Hematopoietic multipotent progenitor cell treated with erythropoietin and hydrocortisone succinate and interleukin-3 and kit ligand, for 6 days (in vitro differentiated cells): ENCODE measurements at places on chromosomes 7 and 10.

DNA sequence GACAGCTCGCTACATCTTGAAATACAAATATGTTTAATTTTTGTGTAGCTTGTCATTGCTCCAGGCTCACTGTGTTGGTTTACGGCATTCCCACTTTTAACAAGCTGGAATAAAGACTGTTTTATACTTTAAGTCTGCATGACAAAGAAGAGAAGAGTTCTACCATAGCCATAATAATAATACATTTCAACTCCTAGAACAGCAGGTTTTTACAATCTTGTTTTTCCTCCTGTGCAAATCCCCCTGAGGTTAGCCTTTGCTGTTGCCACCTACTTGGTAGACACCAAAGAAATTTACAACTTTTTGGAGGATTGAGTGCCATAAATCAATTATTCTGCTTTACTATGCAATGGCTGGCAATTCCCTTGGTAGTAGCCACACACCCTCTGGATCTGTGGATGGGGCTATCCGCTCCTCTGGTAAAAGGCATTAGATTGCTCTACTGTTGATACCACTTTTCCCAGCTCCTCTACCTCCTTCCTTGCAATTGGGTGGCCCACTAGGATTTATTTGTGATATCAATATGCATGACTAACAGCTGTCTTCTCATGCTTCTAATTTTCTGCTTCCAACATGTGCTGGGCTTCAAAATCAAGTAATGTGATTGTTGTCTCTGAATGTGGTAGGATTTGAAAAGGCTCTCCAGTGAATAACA is 60.2 kb downstream of the SFMBT2 start:
- no peak for DNase-seq

DNA sequence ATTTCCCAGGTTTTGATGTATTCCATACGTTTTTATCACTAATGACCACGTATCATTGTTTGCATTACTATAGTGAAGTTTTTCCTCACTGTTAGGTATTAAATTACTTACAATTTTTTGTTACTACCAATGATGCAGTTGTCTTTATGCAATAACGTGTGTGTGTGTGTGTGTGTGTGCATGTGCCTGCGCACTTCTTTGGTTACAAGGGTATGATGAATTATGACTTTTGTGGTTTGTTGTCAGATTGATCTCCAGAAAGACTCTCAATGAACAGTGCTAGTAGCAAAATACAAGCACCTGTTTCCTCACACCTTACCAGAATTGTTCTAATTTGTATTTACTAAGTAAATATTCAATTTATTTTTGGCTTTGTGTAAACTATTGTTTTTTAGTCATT is 51.5 kb downstream of the MCMBP start:
- peak; percentile 30 for DNase-seq

- peak; percentile 56 for DNase-seq
Measured at GRCh38 chr10:35378541-35379210, 42.4 kb downstream of the CCNY start.

DNA sequence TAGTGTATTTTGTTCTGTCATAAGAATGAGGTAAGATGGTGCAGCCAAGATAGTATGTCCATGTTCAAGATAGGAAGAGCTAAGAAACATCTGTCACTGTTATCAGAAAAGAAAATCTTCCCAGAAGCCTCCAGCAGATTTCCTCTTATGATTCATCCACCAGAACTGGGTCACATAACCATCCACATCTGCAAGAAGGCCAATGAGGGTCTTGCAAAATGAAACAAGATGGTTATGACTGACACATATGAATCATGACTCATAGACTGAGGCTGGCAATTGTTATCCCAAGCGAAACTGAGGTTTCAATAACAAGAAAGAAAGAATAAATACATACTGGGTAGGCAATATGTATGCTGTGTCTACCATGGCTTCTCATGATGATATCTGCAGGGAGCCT is 30.3 kb downstream of the CCNJ start:
- DNase-seq: no peak

DNA sequence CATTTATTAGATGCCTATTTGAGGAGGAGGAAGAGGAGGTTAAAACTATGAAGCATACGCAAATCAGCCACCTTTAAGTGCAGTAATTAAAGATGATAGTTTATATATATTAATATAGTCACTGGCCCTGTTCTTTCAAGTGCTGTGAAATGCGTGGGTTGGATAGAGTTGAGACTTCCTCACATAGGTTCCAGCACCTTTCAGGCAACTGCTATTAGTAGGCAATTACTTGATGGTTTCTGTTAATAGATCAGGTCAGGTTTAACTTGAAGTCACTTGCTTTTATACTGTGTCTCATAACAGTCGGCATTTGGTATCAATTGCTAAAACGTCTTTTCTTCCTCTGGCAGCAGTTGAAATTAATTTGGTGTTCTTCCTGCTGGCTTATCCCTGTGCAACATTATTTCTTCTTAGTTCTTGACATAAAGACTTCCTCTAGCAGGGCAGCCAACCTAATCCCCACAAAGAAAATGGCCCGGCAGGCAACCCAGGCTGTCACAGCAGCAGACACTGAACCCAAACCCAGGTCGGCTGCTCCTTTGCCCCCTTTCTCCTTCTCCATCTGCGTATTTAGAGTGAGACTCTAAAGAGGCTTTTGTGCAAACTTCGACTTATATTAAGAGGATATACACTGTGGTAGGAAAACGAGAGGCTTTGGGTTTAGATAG is 35.3 kb upstream of the BET1 start:
- no peak for DNase-seq

DNA sequence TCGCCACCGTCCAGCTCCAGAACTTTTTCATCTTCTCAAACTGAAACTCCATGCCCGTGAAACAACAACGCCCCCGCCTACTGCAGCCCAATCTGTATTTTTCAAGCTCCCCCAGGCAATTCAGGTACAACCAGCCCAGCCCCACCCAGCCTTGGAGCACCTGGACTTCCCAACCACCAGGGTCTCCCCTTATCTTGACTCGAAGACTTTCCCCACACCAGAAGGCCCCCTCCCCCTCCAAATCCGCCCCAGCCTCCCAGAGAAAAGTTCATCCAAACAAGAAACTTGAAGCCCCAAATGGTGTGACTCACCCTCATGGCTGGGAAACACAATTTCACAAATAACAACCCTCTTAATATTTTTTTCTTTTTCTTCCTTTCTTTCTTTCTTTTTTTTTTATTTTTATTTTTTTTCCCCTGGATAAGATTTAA is 10.6 kb downstream of the ZCCHC24 start:
- DNase-seq: no peak

DNA sequence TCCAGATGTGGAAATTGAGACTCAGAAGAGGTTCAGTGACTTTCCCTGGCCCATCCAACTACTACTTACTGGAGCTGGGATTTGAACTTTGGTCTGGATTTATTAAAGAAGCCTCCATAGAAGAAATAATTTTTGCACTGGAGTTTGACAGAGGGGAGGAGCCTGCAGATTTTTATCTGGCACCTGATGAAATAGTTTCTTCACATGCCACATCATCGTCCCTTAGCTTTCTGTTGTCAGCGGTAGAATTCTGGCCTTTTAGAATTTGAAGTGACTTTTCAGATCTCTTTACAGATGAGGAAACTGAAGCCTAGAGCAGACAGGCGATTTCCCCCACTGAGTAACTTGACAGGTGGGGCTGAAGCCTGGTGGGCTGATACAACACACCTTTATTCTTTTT is 233.5 kb downstream of the LRMDA start:
- peak; percentile 47 for DNase-seq

DNA sequence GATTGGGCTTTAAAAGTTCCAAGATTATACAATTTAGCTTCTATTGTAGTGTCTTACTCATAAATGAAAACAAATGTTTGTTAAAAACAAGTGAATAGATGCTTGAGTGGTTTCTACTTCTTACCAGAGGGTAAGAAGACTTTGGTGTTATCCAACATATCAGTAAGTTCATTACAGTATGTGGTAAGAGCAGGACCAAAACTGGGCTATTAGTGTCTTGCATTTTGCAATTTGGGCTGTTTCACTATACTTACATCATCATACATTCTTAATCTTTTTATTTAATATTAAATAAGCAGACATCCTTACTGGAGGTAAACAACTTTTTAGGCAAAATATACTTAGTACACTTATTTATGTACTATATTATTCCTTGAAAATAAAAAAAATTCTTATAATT is 248.4 kb upstream of the HGF start:
- DNase-seq: no peak

- no peak for DNase-seq
Measured at GRCh38 chr10:95508730-95509129, 52.4 kb downstream of the SORBS1 start.

DNA sequence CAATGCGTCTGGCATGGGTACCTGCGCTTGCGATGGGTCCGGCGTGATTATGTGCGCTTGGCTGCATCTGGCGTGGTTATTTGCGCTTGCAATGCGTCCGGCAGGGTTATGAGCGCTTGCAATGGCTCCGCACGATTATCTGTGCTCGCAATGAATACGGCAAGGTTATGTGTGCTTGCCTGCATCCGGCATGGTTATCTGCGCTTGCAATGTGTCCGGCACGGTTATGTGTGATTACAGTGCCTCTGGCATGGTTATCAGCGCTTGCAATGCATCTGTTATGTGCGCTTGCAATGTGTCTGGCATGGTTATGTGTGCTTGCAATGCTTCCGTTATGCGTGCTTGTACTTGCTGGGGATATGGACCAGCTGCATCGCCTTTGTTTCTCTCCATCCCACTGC is 37.7 kb downstream of the RBAK start:
- DNase-seq: no peak

- DNase-seq: no peak
Measured at GRCh38 chr7:31796375-31796774, 109.4 kb downstream of the PPP1R17 start.

DNA sequence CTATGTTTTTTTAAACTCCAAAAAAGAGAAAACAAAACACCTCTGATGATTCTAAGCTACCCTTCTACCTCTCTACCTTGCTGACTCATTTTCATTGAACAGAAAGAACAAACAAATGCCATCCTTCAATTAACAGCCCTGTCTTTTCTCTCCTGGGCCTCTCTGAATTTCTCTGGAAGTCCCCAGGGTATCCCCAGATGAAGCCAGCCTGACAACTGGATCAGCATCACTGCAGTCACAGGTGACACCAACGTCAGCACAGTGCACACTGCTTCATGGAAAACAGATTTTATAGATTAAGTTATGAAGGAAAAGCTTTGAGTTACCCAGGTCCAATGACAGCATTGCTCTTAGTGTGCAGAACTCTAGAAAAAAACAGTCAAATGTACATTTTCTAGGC is 5.7 kb downstream of the HUS1 start:
- no peak for DNase-seq

DNA sequence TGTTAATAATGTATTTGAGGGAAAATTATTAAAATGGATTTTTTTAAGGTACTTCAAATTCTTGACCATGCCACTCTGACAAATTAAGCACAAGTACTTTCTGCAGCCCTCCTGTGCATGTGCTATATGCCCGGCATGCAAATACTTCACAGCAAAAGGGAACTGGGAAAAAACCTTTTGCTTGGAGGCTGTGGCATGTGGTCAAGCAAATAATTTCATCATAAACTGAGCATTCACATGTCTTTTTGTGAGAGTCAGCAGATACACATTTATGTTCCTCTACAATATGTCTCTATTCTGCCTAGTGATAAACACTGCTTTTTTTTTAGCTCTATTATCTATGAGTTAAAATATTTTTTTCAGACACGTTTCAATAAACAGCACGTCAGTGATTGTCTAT is 53.7 kb upstream of the SEMA3A start:
- DNase-seq: peak; percentile 10

DNA sequence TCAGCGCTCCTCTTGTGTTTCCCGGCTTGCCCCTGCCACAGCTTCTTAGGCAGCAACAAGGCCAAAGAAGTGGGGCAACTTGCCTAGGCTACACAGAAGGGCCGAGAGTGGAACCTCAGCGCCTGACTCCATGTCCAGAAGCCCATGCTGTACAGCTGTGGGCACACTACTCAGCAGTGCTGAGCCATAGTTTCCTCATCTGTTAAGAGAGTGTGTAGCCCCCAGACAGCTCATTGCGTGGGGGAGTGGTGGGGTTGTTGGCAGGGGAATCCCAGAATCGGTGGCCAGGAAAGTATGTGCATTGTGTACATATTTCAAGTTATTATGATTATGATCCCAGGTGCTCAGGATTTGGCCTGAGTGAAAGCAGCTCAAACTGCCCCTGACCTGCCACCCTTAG is 96.2 kb downstream of the CDH23 start:
- DNase-seq: no peak

DNA sequence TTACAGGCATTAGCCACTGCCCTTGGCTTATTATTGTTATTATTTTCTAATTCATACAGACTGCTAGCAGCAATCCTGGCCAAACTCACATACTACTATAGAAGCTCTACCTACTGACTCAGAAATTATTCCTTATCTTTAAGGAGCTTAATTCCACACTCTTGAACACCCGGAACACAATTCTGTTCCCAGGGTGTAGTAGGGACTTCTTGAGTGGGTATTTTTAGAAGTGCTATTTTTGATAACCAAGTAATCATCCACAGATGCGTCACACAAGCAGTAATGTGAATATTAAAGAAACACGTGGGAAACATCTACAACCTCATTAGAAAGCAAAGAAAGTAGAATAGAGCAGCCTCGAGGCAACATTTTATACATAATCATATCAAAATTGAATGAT is 149.2 kb downstream of the PTEN start:
- no peak for DNase-seq

GRCh38 chr10:121694327-121694965 is 96.2 kb upstream of the FGFR2 start:
- no peak for DNase-seq

DNA sequence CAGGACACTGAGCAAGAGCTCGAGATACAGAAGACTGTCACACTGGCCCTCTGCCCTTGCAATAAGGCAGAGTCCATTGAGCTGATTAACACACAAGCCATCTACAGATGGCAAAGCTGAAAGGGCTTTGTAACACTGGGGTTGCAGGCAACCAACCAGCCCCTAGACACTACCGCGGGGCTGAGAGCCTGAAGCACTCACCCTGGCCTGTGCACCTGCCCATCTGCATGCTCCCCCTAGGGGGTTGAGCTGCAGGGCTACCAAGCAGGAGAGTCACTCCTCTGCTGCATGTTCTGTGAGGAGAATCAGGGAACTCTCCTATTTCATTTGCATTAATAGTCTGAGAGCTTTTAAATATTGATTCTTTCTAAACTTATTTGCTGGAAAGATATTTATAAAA is 128.1 kb upstream of the VIPR2 start:
- DNase-seq: no peak

DNA sequence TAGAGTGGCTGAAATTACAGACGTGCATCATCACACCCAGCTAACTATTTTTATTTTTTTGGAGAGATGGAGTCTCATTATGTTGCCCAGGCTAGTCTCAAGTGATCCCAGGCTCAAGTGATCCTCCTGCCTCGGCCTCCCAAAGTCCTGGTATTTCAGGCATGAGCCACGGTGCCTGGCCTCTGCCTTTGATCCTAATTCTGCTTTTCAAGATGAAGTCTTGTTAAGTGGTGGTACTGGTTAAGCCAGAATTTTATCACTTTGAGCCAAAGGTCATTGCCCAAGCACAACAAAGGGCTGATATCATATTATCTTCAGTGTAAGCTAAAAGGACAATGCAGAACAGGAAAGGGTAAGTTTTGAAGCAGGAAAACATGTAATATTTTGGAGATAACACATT is 64.2 kb downstream of the MYOF start:
- DNase-seq: no peak

GRCh38 chr10:7432884-7433726 is 22.3 kb upstream of the SFMBT2 start:
- no peak for DNase-seq
